KBM-7 (cell line): ENCODE measurements at places on chromosomes 12 and 14.
A peak's percentile ranks its signal among the peaks of the same experiment; 100 is the strongest.

DNA sequence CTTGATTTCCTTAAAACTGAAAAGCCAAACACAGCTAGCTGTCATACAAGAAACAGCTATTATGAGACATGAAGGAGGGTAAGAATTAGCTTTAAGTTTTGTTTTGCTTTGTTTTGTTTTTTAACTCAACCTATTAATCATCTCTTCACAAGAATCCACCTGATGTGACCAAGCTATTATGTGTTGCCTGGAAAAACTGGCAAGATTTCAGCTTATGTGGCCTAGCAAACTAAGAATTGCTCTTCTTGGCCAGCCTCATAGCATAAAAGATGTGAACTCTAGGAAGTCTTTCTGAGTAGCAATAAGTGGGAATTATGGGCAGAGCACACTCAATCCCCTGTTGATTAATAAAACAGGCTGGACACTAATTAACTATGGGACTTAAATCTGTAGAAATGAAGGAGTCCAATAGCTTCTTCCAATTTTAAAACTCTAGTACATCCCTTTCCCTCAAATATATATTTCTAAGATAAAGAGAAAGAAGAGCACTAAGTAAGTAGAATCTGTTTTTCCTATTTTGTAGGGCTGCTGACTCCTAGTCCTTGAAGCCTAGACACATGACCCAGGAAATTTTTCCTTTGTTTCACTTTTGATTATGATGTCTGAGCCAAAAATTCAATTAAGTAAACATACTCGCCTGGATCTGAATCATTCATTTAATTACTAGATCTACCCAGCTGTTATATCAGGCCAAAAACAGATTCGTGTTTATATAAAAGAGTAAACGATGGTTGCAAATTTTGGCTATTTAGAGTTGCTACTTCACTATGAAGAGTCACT is 75.7 kb downstream of the GTF2A1 start:
- no peak for DNase-seq

DNA sequence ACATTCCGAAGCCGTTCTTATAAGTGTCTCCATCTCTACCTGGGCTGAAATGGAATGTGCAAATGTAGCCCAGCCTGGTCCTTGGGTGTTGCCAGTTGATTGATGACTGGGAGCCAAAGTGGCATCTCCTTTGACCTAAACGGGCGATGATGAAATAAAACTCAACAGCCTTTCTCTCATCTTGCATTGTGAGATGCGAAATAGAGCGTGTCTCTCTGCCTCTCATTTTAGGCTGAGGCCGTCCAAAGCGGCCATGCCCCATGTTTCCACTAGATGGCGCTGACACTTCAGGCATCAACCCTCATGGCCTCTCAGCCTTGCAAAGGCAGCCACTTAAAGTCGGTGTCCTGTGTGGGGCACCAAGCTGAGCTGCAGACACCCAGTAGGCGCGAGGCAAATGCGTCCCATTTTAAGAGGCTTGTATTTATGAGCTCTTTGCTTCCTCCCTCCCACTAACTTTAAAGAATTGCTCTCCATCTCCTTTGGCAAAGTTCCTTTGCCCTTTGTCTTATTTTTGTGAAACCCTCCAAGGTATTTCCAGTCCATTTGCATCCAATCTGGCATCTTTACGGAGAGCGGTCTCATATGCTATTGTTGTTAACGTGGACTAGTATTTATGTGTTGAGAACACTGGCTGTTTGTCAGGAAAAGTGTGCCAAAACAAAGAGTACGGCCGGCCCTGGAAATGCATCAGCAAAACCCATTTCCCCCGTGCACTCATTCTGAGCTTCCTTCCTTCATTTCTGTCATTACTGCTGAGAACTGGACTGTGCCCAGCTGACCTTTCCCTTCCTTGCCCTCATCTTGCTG is 25.0 kb downstream of the GPRC5A start:
- DNase-seq: peak; percentile 90

GRCh38 chr14:21703357-21704326 is 30.0 kb upstream of the OR4E1 start:
- DNase-seq: no peak

DNA sequence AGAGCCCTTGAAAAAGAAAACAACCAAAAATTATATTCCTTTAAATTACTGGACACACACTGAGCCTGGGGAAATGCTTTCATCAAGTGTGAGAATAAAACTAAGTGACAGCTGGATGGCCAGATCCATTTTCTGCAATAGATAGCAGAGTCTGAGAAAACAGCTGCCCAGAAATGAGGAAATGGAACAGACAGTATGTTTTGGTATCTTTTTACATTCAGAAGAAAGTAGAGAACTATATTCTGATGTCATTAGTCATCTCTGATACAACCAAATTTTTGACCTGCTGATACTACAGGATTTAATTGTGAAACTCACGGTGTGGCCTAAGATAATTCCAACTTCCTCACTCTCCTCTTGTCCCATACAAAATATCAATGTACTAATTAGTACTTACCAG is 78.2 kb downstream of the HMGA2 start:
- peak; percentile 45 for DNase-seq

GRCh38 chr12:75269209-75269608 is 59.6 kb upstream of the KCNC2 start:
- DNase-seq: no peak

GRCh38 chr14:98594156-98594555 is 677.8 kb downstream of the BCL11B start:
- DNase-seq: no peak

DNA sequence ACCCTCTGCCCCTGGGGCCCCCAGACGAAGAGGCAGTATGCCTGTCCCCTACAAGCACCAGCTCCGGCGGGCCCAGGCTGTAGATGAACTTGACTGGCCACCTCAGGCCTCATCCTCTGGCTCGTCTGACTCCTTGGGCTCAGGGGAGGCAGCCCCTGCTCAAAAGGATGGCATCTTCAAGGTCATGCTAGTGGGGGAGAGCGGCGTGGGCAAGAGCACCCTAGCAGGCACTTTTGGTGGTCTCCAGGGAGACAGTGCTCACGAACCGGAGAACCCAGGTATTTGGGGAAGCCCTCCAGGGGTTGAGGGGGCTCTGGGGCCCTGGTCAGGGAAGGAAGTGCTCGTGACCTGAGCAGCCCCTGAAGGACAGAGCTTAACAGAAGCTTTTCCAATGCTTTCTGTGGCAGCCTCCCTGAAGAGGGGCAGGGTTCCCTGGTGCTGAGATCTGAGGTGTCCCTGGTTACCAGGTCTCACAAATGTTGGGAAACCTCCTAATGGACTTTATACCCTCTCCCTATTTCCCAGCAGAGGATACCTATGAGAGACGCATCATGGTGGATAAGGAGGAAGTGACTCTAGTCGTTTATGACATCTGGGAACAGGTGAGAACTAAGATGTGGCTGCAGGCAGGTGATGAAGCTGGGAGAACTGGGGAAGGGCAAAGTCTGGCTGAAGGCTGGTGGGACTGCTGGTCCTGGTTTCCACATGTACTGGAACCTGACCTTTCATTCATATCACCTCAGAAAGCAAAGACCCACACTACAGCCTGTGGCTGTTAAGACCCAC is 1.9 kb downstream of the REM2 start:
- no peak for DNase-seq

DNA sequence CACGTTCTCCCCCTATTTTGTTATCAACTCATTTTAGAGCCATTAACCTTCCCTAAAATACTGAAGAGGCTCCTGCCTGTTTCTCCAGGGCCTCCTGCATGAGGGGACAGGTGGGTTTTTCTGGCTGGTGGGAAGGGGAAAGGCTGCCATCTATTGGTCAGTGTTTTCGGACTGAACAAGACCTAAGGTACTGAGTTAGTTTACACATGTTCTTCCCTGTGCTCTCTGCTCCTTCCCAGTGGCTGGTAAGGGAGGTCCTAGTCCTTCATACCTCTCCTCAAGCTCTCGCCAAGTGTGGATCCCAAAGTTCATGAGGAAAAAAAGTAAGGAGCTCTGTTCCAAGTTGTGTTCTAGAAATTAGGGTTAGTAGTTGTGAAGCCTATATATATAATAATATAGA is 357.5 kb downstream of the FSCB start:
- DNase-seq: peak; percentile 41

GRCh38 chr12:55933799-55934742 is 3.1 kb downstream of the DGKA start:
- DNase-seq: no peak

- no peak for DNase-seq
Measured at GRCh38 chr12:102726686-102727085, 190.4 kb downstream of the PAH start.

GRCh38 chr12:71763677-71764379 is 9.2 kb downstream of the RAB21 start:
- DNase-seq: no peak

- DNase-seq: no peak
Measured at GRCh38 chr14:86766469-86766868, 1226.5 kb downstream of the GALC start.

- DNase-seq: no peak
Measured at GRCh38 chr12:59115995-59116394, 195.7 kb upstream of the LRIG3 start.

DNA sequence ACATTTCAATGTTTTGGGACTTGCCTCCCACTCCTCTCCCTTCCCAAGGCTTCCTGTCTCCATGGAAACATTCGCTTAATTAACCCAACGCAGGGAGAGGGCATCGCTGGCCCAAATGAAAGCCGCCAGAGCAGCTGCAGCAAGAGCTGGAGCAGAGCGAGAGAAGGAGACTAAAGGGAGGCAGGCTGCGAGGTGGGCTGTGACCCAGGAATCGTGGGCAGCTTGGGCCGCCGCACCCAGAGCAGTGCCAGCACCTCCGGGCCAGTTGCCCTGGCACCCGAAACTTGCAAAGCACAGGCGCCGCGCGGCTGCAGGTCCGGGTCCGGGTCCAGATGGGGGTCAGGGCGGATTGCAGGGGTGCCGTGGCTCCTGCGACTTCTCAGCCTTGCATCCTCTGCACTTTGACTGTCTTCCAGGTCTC is 43.5 kb upstream of the PTPRQ start:
- no peak for DNase-seq

GRCh38 chr12:130716969-130717366 is 869 bp upstream of the RIMBP2 start:
- no peak for DNase-seq

- no peak for DNase-seq
Measured at GRCh38 chr12:114123108-114123507, 157.0 kb upstream of the RBM19 start.
